ENCODE measurements at places on chromosomes 7 and 10. TPM values are rescaled to one million over a fixed set of nuclear protein-coding genes. Genes with fewer than 3 reads are reported as not detected.
A peak's percentile ranks its signal among the peaks of the same experiment; 100 is the strongest.

- no peak for DNase-seq
Measured at GRCh38 chr7:105105579-105105978, 91.6 kb downstream of the KMT2E start.

DNA sequence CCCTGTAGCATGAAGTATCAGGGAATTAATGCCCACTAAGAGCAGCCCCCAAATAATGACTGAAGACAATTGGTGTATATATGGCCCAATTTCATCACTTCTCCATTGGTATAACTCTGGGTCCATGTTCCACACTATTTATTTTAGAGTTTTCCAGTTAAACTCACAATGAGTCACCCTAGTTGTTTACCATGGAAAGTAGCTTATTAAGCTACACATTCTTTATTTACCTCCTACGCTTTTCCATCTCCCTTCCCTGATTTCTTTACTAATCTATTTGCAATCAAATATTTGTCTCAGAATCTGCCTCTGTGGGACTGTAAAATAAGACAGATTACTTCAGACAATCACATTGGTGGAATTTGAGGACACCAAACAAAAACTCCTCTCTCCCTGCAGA lies 655.6 kb downstream of the SORCS1 start:
- no peak for DNase-seq

- no peak for DNase-seq
Measured at GRCh38 chr10:124737221-124737620, 7.0 kb downstream of the FAM53B start.

DNA sequence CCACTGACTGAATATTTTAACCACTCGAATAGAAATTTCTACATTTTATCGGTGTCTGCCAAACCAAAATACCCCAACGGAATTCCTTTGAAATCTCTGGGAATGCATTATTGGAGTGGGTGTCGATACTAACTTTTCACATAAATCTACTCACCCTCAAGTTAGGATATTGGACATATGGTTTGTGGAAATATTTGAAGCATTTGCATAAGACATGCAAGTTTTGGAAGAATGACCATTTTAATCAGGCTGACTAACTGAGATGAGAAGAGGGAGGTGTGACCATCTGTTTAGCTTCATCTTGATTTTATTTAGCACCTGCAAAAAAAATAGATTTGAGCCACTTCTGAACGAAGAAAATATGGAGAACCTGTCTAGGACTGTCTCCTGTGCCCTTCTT lies 61.2 kb downstream of the KLF6 start:
- no peak for DNase-seq

GRCh38 chr7:103132995-103133688 lies 15.8 kb downstream of the NAPEPLD start:
- no peak for DNase-seq

- DNase-seq = no peak
Measured at GRCh38 chr7:138913783-138914182, 67.4 kb downstream of the KIAA1549 start.

GRCh38 chr7:44386139-44386913 lies 60.9 kb upstream of the CAMK2B start:
- DNase-seq = no peak

- DNase-seq = no peak
Measured at GRCh38 chr10:59366290-59366689, 3.9 kb upstream of the FAM13C start.

DNA sequence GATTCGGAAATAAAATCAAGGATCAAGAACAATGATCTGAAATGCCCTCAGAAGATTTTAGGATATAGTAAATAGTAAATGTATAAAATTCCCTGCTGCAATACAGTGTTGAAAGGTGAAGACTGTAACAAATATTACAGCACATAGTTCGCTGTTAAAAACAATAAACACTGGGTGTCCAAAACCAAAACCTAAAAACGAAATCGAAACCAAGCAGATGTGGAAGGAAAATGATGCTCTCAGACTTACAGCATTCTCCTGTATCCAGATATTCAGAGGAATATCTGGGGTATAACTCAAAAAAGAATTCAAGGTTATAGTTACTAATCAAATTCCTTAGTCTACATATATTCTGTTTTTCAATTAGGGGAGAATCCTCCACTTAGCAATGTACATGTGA lies 708.1 kb upstream of the PCDH15 start:
- DNase-seq = no peak

GRCh38 chr7:94525923-94526322 lies 16.3 kb downstream of the CASD1 start:
- DNase-seq = no peak

DNA sequence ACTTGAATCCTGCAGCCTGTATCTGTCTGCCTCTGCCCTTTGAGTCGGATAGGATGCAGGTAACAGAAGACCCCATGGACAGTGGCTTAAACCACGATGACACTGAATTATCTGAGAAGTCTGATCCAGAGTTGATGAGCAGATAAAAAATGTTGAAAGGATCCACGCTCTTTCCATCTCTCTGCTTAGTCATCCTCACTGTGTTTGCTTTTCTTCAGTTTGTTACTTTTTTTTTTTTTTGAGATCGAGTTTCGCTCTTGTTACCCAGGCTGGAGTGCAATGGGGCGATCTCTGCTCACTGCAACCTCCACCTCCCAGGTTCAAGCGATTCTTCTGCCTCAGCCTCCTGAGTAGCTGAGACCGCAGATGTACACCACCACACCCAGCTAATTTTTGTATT lies 36.9 kb upstream of the GOLGA7B start:
- DNase-seq = no peak

DNA sequence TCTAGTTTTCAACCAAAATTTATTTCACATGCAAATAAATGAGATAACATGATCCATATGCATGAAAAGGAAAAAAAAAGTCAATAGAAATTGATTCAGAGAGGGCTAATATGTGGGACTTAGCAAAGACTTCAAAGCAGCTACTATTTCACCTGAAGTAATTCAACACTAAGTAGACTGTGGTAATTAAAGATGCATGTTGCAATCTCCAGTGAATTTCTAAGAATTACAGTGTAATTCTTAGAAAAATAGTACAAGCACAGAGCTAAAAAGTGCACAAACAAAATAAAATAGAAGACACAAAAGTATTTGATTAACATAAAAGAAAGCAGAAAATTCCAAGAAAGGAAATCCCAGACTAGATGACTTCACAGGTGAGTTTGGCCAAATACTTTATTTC lies 25.7 kb downstream of the GPR22 start:
- DNase-seq = no peak

DNA sequence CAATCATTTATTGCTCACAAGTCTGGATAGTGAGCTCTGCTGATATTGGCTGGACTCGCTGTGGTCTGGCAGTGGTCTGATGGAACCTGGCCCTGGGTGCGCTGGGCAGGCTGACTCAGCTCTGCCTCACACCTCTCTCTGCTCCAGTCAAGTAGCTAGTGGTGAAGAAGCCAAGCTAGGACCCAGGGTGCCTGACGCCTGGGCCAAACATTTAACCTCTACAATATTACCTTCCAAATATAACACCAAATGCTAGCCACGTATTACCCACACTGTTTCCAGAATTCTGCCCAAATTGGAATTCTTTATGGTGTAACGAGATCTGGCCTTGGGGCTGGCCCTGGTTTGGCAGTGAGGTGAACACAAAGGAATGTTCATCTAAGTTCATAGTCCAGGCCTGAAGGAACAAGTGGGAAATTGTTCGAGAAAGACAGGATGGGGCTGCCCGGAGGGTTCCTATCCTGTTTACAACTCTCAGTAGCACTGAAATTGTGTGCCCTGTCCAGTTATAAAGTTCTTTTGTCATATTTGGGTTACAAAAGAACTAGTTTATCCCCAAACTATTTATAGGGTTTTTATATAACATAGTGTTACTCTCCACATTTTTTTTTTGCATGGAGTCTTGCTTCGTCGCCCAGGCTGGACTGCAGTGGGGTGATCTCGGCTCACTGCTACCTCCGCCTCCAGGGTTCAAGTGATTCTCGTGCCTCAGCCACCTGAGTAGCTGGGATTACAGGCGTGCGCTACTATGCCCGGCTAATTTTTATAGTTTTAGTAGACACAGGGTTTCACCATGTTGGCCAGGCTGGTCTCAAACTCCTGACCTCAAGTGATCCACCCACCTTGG lies 16.3 kb downstream of the OR2AE1 start:
- DNase-seq = no peak

GRCh38 chr7:55570939-55571338 lies 1.4 kb downstream of the VOPP1 start:
- DNase-seq = no peak

- no peak for DNase-seq
Measured at GRCh38 chr10:7164955-7165354, 245.9 kb downstream of the SFMBT2 start.

DNA sequence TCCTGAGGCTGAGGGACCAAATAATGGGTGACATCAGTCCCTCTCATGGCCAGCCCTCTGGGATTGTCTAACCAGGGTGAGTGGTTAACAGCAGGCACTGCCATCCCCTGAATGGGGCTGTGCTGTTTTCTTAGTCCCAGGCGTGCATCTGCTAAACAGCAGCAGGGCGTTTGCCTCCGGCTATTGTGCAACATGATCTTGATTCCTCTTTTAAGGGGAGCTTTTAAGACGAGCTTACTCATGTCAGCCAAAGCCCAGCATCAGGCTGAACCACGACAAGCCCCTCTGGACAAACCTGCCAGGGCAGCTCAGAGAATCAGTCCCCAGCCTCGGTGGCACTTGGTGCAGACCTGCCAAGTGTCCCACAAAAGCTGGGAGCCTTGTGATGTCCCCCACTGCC lies 16.2 kb upstream of the IGFBP3 start:
- no peak for DNase-seq

DNA sequence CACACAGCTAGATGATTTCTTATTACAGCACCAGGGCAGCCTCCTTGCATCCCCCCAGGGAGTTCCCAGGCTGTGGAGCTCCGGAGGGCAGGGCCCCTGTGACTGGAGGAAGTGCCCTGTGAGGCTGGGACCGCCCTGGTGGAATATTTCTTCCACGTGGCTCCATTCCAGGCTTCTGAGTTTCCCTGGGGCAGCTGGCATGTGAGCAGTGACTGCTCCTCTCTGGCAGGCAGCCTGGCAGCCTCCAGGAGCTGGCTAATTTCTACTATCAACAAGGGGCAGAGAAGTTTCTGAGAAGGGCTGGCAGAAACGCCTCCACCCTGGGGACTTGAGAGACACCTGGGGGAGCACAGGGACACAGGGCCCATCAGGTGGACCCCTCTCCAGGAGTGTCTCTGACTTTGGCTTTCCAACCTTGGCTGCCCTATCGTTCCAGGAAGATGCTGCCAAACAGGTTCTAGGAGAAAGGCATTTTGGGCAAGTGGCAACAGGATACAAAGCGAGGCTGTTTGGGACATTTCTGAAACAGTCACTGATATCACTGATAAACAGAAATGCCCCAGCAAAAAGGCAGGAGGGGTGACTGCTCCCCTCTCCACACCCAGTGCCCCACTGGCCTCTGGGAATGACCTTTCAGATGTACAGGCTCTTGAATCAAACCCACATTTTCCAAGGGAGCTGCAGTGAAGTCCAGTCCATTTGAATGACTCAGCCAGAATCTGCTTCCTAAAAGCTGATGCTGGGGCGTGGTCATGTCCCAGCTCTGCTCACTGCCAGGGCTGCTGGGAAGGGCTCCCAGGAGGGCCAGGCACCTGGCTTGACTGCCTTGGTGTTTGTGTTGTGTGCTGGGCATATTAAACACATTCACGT lies 16.1 kb downstream of the MYOF start:
- DNase-seq = no peak

- peak; percentile 83 for DNase-seq
Measured at GRCh38 chr10:119516381-119517234, 25.9 kb downstream of the RGS10 start.

GRCh38 chr7:100464210-100464660 lies at the start of gene SPACDR:
Gene SPACDR (minus strand): TSS chr7:100464260. CDS start chr7:100464025, 235 bp downstream.
- DNase-seq = no peak

DNA sequence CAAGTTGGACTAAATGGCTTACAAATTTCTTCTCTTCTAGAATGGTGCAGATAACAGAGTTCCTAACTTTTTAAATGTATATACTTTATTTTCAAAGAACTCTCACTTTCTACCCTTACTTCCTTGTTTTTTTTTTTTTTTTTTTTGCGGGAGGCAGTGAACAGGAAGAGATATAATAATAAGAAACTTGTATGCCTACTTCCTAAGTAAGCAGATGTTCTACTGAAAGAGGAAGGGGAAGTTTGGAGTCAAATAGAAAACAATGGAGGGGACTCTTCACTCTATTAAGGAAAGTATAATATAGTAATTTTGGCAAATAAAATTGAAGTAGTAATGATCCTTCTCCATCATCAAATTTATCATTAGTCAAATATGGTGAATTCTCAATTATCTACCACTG lies 754.0 kb downstream of the KCNMA1 start:
- no peak for DNase-seq

DNA sequence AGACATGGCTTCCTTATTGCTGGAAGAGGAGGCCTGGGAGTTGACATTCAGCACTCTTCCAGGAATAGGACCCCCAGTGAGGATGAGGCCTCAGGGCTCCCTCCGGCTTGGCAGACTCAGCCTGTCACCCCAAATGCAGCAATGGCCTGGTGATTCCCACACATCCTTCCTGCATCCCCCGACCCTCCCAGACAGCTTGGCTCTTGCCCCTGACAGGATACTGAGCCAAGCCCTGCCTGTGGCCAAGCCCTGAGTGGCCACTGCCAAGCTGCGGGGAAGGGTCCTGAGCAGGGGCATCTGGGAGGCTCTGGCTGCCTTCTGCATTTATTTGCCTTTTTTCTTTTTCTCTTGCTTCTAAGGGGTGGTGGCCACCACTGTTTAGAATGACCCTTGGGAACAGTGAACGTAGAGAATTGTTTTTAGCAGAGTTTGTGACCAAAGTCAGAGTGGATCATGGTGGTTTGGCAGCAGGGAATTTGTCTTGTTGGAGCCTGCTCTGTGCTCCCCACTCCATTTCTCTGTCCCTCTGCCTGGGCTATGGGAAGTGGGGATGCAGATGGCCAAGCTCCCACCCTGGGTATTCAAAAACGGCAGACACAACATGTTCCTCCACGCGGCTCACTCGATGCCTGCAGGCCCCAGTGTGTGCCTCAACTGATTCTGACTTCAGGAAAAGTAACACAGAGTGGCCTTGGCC lies 4.3 kb downstream of the PGAM2 start:
- DNase-seq = peak; percentile 1

DNA sequence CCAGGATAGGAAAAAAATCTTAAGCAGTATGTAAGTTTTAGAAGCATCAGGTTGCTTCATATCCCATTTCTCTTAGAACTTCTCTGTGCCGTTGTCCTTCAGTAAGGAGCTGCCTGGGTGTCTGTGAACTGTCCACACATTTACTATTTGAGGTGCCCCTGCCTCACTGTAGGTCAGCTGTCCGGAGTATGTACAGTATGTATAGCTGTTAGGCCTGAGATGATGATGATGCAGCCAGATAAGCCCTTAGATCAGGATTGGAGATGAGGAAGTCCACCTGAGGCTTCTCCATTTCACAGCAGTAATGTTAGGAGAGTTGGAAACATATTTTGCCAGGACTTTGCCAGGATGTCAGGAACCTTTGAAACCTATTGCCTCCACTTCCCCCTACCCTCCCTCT lies 7.7 kb downstream of the NDUFB2 start:
- no peak for DNase-seq

SAMD9 gene
- 14.6 TPM for total RNA-seq

EMX2 gene
- not detected for total RNA-seq

IKZF5 gene
- total RNA-seq = 15.2 TPM

CAV2 gene
- total RNA-seq = not detected

IL6 gene
- not detected for total RNA-seq

RBM48 gene
- 11.5 TPM for total RNA-seq

ITGA8 gene
- total RNA-seq = not detected

IL15RA gene
- total RNA-seq = 23.5 TPM

ANXA8 gene
- not detected for total RNA-seq

USP6NL gene
- 2.3 TPM for total RNA-seq

DPYSL4 gene
- 23.2 TPM for total RNA-seq

NEUROD6 gene
- not detected for total RNA-seq

All from activated CD8-positive, alpha-beta T cell treated with anti-CD3 and anti-CD28 coated beads for 36 hours (primary cell).